ENCODE measurements at places on chromosomes 2 and 18.

DNA sequence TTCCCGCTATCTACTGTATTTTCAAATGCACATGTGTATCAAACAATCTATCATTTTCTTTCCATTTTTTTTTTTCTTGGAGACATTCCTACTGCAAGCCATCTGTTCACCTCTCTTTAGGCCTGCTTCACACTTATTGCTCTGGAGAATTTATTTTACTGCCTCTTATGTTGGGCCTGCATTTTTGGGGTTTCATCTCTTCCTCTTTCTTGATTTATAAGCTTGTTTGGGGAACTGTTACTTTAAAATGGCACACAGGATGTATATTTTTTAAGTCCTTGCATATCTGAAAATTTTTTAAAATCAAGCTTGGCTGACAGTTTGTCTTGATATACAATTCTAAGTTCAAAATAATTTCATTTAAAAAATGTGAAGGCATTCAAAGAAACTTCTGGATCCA, 3.5 kb upstream of the RAB27B start:
- no peak for DNase-seq

GRCh38 chr2:30226144-30227032, 4.9 kb upstream of the LBH start:
- peak; percentile 48 for DNase-seq

DNA sequence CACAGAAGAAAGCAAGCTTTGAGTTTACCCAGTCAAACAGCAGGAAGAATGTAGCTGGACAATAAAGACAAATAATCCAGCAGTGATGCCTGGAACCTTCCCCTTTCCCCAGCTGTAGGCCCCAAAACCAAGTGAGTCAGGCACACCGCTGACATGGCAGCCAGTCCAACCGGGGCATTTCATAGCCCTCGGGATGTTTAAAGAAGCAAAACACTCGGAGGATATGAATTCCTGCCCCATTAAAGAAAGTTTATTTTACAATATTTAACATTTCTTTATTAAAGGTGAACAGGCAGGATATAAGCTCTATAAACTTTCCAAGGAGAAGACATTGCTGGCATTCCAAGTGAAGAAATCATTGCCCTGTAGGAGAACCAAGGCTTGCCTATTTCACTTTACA, 507.6 kb upstream of the TNP1 start:
- peak; percentile 60 for DNase-seq

DNA sequence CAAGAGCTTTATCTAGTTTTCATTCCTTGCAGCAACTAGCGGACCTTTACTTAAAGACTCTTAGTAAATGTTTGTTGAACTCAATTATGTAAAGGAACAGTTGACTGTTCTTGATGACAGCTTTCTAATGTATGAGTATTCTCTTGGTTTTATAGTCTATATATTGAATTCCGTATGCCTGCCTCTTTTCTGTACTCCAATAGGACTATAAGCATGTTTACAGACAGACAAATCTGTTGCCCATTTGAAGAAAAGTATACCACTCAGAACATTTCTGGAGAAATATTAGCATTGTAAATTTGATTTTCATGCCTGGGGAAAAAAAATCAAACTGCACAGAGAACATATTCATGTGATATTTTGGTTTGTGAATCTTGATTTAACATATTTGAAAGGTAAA, 109.5 kb downstream of the LRRTM1 start:
- no peak for DNase-seq

- DNase-seq, result no peak
These were observed 58.2 kb upstream of the REG3G start for GRCh38 chr2:78967294-78967693.

DNA sequence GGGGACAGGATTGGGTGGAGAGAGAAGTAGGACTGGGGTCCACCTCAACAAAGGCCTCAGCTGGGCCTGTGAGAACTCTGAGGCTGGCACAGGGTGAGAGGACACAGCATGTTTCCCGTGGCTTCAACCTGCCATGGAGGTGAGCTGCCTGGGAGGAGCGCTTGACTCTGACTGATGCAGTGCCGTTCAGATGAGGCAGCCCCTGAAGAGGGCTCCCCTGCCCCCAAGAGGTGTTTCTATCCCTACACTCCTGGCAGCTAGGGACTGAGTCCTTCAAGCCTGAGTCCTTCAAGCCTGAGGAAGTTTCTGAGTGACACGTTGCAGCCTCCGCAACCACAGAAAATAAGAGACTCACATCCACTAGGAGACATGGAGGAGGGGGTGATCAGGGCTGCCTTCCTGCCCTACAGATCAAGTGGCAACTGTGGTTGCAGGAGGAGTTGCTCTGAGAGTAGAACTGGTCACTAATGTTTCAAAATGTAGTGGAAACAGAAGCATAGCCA, 49.6 kb upstream of the TMEM177 start:
- no peak for DNase-seq

- no peak for DNase-seq
These were observed 399.8 kb upstream of the SLC8A1 start for GRCh38 chr2:40851661-40852060.

GRCh38 chr2:98037206-98037605, 41.5 kb upstream of the TMEM131 start:
- DNase-seq, result no peak

GRCh38 chr2:46177461-46178089, 119.6 kb upstream of the EPAS1 start:
- peak; percentile 32 for DNase-seq

GRCh38 chr18:56382541-56382940, 255.9 kb downstream of the TXNL1 start:
- DNase-seq, result peak; percentile 6

GRCh38 chr2:85661139-85661858, 6.7 kb downstream of the SFTPB start:
- DNase-seq, result no peak

- DNase-seq, result peak; percentile 15
These were observed 656.8 kb downstream of the METTL4 start for GRCh38 chr18:1914489-1914888.

GRCh38 chr2:29477186-29477585, 362.0 kb downstream of the CLIP4 start:
- no peak for DNase-seq

- DNase-seq, result no peak
These were observed 1410.3 kb upstream of the LRRTM1 start for GRCh38 chr2:81714817-81715216.

DNA sequence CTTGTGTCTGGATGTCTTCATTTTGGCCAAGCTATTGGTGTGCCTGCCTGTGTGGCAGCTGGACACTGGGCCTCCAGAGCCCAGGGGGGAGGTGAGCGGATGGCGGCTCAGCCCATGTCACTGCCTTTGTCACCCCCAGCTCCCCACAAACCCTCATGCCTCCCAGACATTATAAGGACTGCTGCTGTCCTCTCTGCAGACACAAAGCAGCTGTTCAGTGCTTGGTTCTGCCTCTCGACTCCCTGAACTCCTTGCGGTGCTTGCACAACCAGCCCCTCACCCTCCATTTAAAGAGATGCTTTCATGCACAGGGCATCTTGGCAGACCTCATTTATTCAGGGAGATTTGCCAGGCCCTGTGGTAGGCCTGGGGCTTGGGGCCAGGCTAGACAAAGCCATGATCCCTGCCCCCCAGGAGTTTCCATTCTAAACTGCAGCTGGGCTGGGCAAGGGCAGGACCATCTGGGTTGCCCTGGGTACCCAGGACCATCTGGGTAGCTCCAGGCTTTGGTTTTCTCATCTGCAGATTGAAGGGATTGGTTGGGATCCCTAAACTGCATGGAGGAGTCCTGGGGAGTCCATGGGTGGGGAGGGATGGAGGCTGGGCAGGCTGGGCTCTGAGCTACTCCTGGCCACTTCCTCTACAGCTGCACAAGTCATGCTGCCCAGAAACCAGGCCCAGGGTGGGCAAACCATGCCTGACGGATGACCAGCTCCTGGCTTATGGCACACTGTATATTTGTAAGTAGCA, 168.5 kb downstream of the CELF4 start:
- DNase-seq, result no peak

DNA sequence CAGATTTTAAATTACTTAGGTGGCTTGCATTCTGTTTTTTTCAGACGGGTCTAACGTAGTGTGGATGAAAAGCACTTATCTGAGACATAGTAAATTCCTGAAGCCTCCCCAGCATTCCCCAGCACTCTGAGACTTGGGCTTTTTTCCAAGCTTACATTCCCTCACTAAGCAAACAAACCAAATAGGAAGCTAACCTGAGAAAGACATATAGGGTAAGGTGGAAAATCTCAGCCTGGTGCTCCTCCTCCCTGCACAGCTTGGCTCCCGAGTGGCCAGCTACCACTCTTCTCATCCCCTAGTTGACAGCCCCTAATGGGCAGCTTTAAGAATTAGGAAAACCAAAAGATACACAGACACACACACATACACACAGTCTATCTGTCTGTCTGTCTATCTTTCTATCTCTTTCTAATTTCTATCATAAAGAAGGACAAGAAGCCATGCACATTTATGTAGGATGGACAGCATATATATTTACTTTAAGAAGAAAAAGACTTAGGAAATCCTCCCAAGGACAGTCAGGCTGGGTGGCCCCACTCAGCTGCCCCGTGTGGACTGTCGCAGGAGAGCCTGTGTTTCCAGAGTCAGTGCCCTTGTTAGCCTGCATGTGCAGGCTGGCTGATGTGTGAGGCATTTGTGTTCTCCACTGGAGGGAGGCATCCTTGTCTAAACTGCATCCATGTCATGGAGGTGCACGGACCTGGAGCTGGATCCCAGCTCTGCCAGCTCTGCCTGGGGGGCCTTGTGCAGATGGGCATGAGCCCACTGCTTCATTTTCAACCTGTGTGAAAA, 8.2 kb downstream of the CNNM3 start:
- peak; percentile 56 for DNase-seq

GRCh38 chr18:53944721-53945120, 279.7 kb downstream of the MBD2 start:
- no peak for DNase-seq

Data from astrocyte of the spinal cord (primary cell).